ENCODE measurements at places on chromosomes 12 and 14.

DNA sequence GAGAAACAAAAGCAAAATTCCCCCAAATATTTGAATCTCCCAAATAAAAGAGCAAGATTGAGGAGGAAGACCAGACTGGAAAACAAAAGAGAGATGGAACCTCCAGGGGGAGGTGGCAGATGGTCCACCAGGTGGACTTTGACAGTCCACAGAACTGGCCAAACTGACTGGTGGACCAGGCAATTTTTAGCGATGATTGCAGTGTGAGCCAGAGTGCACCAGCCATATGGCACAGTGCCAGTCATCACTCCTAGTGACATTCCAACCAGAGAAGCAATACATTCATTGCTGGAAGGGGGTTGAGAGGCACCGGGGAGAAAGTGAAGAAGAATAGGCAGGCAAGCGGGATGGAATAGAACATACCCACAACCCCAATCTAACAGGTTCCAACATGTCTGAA lies 182.9 kb downstream of the EXOC5 start:
- no peak for DNase-seq

DNA sequence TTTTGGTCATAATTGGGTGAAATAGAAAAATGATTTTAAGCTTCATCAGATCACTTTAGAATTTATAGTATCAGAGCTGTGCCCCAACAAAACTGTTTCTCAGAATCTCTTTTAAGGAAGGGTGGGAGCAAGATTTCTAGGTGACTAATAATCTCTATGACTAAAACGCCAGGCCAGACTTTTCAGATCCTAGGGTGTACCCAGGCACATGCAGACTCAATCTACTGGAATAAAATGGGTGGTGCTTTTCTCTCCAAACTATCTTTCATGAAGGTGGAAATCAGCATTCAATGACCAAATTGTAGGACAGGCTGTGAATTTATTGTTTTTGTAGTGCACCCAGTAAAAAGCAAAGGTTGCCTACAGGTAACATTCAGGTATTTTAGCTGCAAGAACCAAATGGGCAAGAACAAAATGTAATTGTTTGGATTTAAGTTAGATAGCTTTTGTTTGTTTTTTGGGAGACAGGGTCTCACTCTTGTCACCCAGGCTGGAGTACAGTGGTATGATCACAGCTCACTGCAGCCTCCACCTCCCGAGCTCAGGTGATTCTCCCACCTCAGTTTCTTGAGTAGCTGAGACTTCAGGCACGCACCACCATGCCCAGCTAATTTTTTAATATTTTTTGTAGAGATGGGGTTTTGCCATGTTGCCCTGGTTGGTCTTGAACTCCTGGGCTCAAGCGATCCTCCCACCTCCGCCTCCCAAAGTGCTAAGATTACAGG lies 49.5 kb downstream of the PPP2R5C start:
- no peak for DNase-seq

- DNase-seq = no peak
Measured at GRCh38 chr12:34301251-34302130, 279.2 kb downstream of the ALG10 start.

DNA sequence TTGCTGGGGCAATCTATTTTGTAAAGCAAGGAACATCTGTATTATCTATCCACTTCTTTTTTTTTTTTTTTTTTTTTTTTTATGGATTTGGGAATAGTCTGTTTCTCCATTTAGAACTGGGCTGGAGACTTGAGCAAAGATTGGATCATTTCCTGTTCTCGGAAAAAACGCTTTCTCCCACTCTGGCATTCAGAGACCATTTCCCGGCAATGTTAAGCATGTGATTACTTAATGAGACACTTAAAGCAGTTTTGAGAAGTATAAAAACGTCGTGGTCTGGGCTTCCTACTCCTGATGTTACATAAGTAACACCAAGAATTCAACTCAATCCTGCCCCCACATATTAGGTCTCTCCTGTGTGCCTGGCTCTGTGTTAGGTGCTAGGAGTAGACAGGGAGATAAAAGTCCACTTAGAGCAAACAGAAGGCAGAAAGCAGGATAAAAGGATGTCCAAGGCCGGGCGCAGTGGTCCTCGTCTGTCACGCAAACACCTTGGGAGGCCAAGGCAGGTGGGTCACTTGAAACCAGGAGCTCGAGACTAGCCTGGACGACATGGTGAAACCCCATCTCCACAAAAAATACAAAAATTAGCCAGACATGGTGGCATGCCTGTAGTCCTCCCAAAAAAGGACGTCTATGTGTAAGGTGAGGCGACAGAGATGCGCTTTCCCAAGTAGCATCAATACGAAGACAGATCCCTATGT lies 152.1 kb upstream of the GSC start:
- DNase-seq = no peak

- no peak for DNase-seq
Measured at GRCh38 chr12:92444763-92445162, 258.0 kb upstream of the PLEKHG7 start.

- no peak for DNase-seq
Measured at GRCh38 chr12:47819138-47819895, 386 bp downstream of the HDAC7 start.

Data from NCI-H226 (cell line).